ENCODE measurements at places on chromosomes 11 and 22. TPM values are rescaled to one million over a fixed set of nuclear protein-coding genes. Genes with fewer than 3 reads are reported as not detected.

DNA sequence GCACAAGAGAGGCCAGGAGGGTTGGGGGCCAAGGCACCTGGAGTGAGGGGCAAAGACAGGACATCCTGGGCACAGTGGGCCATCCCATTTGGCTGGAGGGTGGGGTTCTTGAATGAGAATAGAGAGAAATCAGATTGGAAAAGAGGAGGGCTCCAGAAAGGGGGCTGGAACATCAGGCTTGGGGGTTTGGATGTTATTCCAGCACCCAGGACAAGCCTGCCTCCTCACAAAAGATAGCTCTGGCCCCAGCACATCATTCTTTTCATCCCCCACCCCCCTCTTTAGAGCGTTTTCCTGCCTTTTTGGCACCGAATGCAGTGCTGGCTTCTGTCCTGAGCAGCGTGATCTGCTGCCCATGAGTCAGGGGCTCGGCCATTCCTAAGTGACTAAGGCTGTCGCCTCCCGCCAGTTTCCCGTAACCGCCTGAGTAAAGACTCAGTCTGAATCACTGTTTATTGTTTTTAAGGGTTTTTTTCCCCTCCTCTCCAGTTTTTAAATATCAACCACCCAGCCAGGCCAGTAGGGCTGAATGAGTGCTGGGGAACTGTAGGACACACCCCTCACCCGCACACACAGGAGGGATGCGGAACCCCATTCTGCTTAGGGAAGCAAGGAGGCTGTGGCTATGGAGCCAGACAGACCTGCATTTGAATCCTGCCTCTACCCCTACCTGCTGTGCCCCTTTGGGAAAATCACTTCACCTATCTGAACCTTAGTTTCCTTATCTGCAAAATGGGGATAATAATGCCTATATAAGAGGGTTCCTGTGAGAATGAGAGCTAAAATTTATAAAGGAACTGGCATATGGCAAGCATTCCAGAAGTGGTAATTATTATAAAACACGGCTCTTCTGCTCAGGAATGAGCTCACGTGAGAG is 32.4 kb upstream of the NAV2 start:
- no peak overlapping the region for H3K27ac ChIP-seq
- peaks cover under 1% of the 10 kb centered on the region for H3K4me1 ChIP-seq
- no peaks in the 10 kb centered on the region for H3K36me3 ChIP-seq
- H3K4me3 ChIP-seq = no peak overlapping the region
- H3K27me3 ChIP-seq = peaks cover 9% of the 10 kb centered on the region

The CLCF1 gene
- 4.7 TPM for total RNA-seq

The ACR gene
- total RNA-seq = not detected

DNA sequence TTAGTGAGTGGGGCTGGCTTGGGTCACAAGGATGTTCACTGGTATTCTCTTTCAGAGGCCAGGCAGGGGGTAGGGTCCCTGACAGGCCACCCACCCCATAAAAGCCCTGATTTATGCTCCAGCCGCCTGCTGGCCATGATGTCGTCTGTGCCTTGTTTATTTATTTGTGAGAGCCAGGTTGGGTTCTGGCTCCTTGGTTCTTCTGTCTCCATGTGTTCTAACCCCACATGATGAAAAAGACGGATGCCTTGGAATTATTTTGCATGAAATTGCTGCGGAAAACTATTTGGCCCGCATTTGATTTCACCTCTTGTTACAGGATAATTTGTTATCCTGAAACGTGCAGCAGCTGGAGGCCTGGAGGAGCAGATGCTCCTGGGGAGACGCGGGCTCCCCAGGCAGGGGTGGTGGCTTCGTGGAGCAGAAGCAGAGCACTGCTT is 46.3 kb upstream of the WNT11 start:
- no peak for DNase-seq
- peaks cover 1% of the 10 kb centered on the region for H3K4me1 ChIP-seq
- H3K4me3 ChIP-seq = no peak overlapping the region
- H3K27me3 ChIP-seq = peaks cover 2% of the 10 kb centered on the region
- no peak overlapping the region for H3K27ac ChIP-seq

DNA sequence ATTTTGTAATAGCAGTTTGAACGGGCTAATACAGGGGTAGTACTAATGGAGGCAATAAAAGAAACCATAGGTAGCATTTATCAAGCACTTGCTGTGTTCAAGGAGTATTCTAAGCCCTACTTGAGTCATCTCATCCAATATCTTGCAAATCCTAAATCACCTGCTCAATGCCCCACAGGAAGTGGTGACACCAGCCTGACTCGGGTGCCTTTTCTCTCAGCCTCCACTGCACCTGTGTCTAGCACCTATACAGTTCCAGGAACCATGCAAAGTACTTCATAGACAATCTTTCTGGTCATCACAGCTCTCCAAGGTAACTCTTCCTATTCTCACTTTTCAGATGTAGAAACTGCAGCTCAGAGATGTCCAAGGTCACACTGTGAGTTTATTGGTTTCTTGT is 98.0 kb downstream of the PRR5L start:
- peaks cover 9% of the 10 kb centered on the region for H3K27me3 ChIP-seq
- no peak overlapping the region for H3K27ac ChIP-seq
- peaks cover 19% of the 10 kb centered on the region for H3K4me1 ChIP-seq
- no peak for DNase-seq
- H3K4me3 ChIP-seq = no peak overlapping the region
- H3K36me3 ChIP-seq = peaks cover 4% of the 10 kb centered on the region

- H3K36me3 ChIP-seq = no peaks in the 10 kb centered on the region
- H3K27me3 ChIP-seq = peaks cover 11% of the 10 kb centered on the region
- no peak overlapping the region for H3K27ac ChIP-seq
- DNase-seq = no peak
- no peaks in the 10 kb centered on the region for H3K4me1 ChIP-seq
Observed at GRCh38 chr11:19811380-19811779, 98.7 kb downstream of the NAV2 start.

DNA sequence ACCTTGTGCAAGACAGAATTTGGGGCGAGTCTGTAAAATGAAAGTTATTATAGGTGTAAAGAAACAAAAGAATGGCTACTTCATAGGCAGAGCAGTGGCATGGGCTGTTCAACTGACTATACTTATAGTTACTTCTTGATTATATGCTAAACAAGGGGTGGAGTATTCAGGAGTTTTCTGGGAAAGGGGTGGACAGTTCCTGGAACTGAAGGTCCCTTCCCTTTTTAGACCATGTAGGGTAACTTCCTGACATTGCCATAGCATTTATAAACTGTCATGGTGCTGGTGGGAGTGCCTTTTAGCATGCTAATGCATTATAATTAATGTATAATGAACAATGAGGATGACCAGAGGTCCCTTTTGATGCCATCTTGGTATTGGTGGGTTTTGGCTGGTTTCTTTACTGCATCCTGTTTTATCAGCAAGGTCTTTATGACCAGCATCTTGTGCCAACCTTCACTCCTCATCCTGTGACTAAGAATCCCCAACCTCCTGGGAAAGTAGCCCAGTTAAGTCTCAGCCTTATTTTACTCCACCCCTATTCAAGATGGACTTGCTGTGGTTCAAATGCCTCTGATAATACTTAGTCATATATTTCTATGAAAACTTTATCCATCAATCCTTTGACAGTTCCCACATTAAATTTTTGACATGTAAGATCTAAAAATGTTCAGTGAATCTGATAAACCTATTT is 118.6 kb downstream of the ARHGAP42 start:
- no peaks in the 10 kb centered on the region for H3K27me3 ChIP-seq
- H3K4me3 ChIP-seq = no peak overlapping the region
- H3K27ac ChIP-seq = no peak overlapping the region

All from activated naive CD8-positive, alpha-beta T cell treated with anti-CD3 and anti-CD28 coated beads, Interleukin-2, amount 10 ng/mL, durations not matched to agents 7 days and 5 days (primary cell).